ENCODE measurements at places on chromosomes 16 and 17. TPM values are rescaled to one million over a fixed set of nuclear protein-coding genes. Genes with fewer than 3 reads are reported as not detected.

- DNase-seq: peak; percentile 56
Measured at GRCh38 chr16:4611337-4612021, 3.2 kb downstream of the UBALD1 start.

DNA sequence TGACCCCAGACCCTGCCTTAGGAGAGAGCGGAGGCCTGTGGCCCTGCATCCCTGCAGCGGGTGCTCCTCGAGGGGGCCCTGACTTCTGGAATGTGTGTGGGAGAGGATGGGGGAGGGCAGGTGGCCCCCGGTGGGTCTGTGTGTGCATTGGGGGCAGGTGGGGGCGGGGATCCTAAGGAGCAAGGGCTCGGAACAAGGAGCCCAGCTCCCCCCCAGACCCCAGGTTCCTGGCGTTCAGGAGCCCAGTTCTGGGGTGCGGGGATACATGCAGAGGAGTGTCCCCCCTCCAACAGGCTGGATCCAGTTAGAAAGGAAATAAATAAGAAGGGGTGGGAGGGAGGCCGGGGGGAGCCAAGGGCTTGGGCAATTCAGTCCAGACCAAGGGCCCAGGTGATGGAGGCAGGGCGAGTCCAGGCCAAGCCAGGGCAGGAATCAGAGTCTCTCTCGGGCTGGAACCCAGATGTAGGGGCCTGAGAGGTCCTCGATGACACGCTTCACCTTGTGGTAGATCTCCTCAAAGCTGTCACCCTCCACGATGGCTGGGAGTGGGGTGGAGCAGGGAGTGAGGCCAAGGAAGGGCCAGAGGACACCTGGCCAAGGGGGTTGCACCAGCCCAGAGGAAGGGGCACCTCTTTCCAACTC, 11.2 kb upstream of the ASGR1 start:
- peak; percentile 37 for DNase-seq

DNA sequence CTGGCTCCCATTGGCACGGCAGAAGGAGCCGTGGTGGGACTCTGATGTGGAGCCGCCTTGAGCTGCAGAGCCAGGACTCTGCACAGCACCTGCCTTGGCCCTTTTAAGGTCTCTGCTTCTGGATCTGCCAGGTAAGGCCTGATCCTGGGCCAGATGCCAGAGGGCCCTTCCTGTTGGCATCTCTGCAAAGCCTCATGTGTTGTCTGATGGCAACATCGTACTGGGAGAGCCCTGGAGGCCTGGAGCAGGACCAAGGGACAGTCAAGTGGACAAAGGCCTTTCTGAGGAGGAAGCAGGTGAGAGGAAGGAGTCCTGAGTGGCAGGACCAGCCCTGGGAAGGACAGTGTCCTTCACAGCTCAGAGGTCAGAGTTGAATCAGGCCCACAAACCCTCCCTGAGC, 26.1 kb downstream of the SOCS1 start:
- no peak for DNase-seq

DNA sequence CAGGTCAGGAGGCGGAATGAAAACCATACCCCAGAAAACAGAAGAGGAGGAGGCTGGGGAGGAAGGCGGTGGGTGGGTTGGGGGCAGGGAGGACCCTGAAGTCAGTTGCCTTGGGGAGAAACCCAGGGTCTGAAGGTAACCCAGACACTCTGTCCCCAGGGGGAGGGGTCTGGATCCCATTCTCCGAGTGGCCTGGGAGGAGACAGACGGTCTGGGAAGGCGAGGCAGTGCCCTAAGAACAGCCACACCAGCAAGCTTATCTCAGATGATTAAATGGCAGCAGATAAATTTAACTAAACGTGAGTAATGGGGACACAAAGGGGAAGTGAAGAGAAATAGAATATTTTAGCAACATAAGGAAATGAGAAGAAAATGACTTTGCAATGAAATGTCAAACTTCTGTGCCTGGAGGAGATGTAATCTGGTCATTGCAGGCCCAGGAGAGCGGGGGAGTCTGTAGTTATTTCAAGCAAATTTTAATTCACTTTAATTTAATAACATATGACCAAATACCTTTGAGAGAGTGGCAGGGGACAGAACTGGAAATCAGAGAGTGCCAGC, 21.4 kb upstream of the ZFP90 start:
- no peak for DNase-seq

GRCh38 chr16:26981266-26981938, 85.3 kb upstream of the C16orf82 start:
- DNase-seq: no peak

- DNase-seq: peak; percentile 96
Measured at GRCh38 chr17:33038740-33039139, 47.1 kb downstream of the SPACA3 start.

DNA sequence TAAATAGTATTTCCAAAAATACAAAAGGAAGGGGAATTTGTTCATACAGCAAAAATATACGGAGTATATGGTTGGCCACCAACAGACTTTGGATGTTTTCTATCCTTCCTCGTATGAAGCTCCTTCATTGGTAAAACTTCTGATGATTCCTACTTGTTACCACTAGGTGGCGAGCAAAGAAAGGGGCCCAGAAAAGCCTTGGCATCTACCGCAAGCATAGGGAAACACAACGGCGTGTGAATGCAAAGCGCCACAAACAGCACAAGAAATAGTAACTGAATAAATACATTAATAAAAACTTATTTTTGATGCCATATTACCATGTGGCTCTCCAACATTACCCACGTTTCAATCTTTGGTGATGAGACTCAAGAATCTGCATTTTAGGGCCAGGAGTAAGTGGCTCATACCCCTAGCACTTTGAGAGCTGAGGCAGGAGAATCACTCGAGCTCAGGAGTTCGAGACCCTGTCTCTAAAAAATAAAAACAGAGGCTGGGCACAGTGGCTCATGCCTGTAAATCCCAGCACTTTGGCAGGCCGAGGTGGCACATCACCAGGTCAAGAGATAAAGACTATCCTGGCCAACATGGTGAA, 34.5 kb downstream of the YWHAE start:
- peak; percentile 86 for DNase-seq

DNA sequence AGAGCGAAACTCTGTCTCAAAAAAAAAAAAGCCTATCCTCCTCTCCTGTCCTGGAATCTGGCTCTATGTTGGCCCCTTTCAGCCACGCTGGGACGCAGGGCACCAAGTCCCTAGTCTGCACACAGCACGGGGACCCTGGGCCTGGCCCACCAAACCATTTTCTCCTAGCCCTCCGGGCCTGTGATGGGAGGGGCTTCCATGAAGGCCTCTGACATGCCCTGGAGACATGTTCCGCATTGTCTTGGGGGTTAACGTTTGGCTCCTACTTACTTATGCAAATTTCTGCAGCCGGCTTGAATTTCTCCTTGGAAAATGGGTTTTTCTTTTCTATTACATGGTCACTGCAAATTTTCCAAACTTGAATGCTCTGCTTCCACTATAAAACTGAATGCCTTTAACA, 12.6 kb upstream of the GPT2 start:
- DNase-seq: peak; percentile 58

DNA sequence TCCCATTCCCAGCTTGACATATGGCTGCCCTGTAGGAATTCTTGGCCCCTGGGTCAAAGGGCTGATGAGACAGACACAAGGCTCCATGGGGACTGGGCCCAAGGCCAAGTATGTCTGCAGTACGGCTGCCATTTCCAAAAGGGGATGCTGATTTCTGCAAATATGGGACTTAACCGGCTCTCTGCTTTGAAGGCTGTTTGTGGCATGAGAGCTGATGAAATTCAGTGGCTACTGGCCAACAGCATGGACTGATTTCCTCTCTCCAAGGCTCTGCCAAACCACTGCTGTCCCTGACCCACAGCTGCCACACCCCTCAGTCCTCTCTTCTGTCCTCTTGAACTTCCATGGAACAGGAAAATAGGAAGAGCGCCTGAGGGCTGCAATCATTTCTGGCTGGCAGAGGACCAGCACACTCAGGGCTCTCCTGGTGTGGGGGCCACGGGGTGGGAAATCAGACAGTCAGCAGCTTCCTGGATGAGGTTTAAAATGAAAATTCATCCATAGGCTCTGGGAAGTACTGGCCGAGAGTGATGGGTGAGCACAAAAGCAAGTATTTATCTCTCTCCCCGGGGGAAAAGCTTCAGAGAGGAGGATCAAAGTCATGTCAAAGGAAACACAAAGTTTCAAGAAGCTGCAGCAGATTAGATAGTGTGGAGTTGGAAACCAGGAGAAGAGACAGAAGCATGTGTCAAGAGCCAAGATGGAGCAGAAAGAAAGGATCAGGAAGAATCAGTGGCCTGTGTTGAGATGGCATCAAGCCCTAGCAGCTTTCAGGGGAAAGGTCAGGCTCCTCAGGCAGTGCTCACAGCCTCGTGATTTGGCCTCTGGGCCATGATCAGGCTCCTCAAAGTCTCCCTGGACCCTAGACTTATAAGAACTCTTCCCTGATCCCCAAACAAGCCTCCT, 64.1 kb upstream of the SREBF1 start:
- DNase-seq: peak; percentile 52

DNA sequence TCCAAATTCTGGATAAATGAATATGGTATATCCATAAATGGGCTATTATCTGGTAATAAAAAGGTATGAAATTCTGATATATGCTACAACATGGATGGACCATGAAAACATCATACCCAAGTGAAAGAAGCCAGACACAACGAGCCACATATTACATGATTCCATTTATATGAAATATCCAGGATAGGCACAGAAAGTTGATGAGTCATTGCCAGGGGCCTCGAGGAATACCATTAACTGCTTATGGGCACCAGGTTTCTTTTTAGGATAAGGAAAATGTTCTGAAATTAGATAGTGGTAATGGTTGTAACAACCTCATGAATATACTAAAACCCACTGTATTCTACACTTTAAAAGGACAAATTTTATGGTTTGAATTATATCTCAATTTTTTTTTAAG, 123.2 kb downstream of the PITPNC1 start:
- DNase-seq: peak; percentile 9

DNA sequence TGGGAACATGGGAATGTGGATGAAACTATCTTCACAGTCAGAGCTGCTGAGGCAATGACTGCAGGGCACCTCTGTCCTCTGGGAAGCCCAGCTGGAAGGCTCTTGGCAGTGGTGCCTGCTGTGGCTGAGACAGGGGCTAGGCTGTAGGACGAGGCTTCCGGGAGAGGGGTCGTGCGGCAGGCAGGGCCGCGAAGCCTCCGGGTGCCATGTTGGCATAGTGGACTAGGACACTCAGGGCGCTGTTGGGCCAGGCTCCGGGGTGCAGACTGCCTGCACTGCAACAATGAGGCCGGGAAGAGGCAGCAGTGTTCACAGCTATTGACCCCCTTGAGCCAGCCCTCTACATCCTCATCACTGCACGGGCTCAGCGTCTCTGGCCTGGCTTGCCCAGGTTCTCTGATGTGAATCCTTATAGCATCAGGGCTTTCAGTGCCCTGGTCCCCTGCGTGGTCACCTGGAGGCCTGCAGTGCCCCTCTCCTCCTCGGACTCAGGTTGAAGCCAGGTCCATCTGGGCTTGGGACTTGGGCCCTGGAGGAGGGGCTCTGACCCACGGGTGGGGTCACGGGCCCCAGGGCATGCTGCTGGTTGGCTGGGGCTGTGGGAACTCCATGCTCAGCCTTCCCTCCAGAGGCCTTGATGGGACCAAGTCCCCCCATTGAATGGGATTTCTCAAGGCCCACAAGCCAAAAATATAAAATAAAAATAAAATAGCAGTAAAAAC, 91.6 kb downstream of the TNFRSF13B start:
- peak; percentile 47 for DNase-seq

DNA sequence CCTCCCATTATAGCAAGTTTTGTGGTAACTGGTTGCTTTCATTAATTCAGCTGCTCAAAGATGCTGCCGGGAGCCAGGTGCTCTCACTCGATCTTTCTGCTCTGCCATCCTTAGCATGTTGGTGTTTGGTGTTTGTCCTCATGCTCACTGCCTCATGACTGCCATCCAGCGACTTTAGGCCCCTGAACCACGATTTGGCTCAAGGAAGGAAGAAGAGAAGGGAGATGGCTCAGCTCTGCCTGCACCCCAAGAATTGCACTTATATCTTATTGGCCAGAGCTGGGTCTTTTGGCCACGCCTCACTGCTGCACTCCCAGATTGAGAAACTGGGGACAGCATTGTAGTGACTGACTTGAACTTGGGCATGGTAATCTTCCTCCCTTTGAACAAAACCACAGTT, 52.7 kb downstream of the ARSG start:
- no peak for DNase-seq

DNA sequence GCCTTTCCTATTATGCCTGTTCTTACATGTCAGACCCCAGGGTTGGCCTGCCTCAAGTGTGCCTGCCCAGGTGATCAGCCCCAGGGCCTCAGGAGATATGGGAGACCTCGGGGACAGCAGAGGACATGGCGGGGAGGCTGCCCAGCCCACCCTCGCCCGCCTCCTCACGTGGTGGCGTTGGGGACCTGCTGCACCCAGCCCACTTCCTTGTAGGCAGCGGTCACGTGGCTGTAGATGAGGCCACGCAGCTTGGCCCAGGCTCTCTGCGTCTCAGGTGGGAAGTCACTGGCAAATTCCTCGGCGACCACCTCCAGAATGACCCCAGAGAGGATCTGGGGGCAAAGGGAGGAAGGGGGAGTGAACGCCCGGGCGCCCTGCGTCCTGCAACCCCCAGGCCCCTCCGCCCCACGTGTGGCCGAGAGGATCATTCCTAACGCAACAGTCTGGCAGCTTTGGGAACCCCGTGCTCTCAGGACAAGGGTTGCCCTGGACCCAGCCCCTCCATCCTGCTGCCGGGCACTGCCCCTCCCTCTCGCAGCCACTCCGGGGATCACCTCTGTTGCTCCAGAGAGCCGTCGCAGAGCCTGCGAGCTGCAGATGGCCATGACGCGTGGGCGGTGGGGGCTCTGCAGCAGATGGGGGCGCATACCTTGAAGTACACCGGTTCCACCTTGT, 6.6 kb downstream of the CYGB start:
- DNase-seq: no peak

GRCh38 chr16:27322858-27323780, 9.3 kb downstream of the IL4R start:
- peak; percentile 35 for DNase-seq

- peak; percentile 95 for DNase-seq
Measured at GRCh38 chr16:9159839-9160550, 68.6 kb downstream of the HAPSTR1 start.

GRCh38 chr17:6554342-6554741, 2.0 kb downstream of the PITPNM3 start:
- no peak for DNase-seq

DNA sequence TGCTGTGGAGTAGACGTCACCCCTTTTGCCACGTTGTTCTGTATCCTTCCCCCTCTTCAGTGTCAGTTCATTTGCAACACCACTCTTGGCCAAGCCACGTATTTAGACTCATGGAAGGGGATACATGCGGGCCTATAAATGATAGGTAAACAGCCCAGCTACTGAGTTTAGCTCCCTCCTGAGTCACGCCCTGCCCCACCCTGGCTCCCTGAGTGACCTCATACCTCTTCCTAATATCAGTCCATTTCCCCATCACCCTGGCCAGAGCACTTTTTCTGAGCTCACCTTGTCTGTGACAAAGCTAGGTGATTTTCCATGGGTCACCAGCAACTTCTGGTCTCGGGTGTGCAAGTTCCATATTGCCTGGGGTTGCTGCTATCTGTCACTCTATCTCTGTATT, 147.2 kb upstream of the MAF start:
- DNase-seq: no peak

- DNase-seq: no peak
Measured at GRCh38 chr17:79749156-79749815, 18.5 kb downstream of the ENPP7 start.

GRCh38 chr16:81026429-81026828, 9.2 kb upstream of the ATMIN start:
- DNase-seq: no peak

TNFRSF12A gene
- total RNA-seq: 43.5 TPM

NACA2 gene
- total RNA-seq: not detected

TEKT1 gene
- total RNA-seq: not detected

PYDC1 gene
- not detected for total RNA-seq

GALR2 gene
- total RNA-seq: not detected

PRAC2 gene
- not detected for total RNA-seq

IRF8 gene
- 0.66 TPM for total RNA-seq

CDR2L gene
- 17.3 TPM for total RNA-seq

SEPTIN12 gene
- 0.73 TPM for total RNA-seq

DPEP3 gene
- total RNA-seq: 2.9 TPM

HP gene
- 6.8 TPM for total RNA-seq

Measured in endodermal cell (in vitro differentiated cells).